ENCODE measurements at places on chromosomes 1 and 21.

DNA sequence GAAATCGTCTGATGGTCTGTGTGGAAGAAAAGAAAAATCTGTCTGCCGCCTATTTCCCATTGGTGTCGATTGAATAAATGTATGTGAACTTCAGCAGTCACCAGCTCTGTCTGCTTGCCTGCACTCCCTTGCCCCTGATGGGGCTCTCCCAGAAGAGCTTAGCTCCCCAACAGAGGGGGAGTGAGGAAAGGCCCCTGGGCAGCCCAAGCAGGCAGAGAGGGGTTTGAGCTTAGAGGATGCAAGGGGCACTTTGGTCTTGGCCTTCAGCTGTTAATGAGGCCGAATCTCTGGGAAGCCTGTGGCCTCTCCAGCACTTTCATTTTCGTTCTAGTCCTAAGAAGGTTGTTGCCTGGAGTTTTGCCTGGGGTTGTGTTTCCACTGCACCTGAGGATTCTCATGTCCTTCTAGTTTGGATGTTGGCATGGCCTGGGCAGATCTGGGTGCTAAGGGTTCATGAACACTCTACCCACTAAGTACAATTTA, 2.8 kb downstream of the FOXD2 start:
- DNase-seq, result no peak

- DNase-seq, result no peak
Observed at GRCh38 chr1:159779403-159779851, 1.3 kb upstream of the DUSP23 start.

- no peak for DNase-seq
Observed at GRCh38 chr21:29008367-29008766, 10.8 kb downstream of the RWDD2B start.

DNA sequence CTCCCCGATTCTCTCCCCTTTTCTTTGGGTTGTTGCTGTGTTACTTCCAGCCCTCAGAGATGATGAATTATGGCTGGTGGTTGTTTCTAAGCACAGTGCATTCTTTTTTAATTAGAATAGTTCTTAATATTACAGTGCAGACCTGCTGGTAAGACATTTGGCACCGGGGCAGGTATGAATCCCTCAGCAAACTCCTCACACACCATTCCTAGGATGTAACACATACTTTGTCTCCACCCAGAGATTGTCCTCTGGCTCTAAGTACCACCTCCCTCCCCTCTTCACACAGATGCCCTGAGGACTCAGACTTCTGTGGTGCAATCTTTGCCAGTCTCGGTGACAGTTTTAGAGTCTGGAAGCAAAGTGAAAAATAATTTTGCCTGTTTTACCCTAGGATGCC, 143.1 kb downstream of the HLX start:
- DNase-seq, result no peak

DNA sequence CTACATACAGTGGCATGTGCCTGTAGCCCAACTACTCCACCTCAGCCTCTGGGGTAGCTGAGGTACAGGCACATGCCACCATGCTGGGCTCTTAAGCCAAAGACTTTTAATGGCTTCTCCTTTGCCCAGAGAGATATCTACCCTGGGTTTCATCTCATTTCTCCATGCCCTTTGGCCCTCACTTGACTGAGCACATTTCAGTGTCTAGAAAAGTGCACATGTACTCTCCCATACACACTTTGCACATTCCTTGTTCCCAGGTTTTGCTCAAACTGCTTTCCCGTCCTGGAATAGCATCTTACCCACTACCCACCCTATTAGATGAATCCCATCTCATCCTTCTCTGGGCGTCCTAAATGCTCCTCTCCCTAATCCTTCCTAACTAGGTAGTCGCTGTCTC, 10.2 kb upstream of the RXRG start:
- no peak for DNase-seq

GRCh38 chr1:7121622-7121988, 336.4 kb downstream of the CAMTA1 start:
- no peak for DNase-seq

DNA sequence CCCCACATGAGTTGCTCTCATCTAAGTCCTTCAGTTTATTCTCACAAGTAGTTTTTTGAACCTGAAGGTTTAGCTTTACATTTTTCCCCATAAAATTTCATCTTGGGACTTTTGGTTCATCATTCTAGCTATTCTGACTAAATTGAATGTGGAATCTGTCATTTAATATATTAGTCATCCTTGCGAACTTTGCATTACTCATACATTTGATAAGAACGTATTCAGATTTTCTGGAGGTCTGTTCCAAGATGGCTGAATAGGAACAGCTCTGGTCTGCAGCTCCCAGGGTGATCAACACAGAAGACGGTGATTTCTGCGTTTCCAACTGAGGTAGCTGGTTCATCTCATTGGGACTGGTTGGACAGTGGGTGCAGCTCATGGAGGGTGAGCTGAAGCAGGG, 59.8 kb upstream of the CSF1 start:
- no peak for DNase-seq

DNA sequence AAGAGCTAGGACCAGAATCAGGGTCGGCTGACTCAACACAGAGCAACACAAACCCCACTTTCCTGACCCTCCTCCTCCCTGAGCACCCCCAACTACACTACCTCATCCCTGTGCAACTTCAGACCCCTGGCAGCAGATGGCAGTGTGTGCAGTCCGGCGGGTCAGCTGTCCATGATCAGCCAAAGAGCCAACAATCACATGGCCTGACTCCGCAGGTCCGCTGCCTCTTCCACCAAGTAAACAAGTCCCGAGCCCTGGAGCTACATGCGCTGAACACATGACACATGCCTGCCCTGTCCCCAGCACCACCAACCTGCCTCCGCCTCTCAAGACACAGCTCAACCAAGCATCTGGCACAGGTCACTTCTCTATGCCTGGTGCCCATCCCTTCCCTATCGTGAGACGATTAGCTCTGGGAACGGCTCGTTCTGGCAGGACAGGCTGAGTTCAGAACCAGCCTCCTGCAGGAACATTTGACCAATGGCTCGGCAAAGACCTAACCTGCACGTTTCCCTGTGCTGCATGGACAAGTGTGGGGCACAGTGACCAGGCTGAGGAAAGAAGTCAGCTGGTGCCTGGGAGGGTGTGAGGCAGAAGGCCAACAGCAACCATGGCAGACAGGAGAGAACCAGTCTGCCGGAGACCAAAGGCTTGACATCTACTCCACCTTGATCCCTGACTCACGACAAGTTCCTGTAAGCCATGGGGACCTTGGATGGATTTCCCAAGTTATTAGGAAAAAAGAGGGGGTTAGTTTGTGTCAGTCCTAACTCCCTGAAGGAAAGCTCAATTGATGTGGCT, 60.3 kb downstream of the CD46 start:
- DNase-seq, result no peak

GRCh38 chr1:242774256-242774655, 249.8 kb upstream of the PLD5 start:
- DNase-seq, result no peak

DNA sequence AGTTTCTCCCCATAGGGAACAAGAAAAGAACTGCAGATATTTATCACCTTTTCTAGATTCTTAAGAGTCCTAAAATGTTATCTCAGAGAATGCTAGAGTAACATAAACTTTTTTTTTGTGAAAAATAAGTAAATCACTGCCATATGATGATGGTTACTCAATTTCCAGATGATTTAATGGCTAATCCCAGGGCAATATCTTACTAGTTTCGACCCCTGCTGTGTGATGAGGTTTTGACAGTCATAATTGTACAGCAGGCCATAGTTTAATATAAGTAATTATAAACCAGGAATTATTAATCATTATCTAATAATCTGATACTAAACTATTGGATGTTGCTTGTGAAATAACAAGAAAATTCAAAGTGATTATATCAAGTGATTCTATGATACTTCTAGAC, 210.6 kb downstream of the HLX start:
- DNase-seq, result no peak
